AML-193 (cell line): ENCODE measurements at places on chromosomes 11 and 22.

GRCh38 chr22:46104170-46104880, 46.0 kb upstream of the PPARA start:
- DNase-seq = no peak

GRCh38 chr11:84552791-84553190, 1074.4 kb downstream of the DLG2 start:
- no peak for DNase-seq

DNA sequence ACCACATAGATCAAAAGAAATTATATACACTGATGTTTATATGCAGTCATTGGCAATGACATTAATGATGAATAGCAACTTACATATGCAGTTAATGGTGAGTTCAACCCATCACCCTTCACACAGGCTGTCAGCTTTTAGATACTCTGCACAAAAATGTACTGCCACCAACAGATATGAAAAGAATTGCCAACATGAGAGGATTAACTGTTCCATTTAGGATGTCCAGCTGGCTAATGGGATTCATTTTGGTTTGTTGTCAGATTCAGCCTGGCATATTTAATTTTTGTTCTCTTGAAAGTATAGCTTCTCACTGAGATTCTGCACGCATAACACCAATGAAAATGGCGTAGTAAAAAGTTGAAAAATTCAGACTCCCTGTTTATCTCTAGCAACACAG, 554.0 kb upstream of the ARHGAP42 start:
- DNase-seq = no peak

DNA sequence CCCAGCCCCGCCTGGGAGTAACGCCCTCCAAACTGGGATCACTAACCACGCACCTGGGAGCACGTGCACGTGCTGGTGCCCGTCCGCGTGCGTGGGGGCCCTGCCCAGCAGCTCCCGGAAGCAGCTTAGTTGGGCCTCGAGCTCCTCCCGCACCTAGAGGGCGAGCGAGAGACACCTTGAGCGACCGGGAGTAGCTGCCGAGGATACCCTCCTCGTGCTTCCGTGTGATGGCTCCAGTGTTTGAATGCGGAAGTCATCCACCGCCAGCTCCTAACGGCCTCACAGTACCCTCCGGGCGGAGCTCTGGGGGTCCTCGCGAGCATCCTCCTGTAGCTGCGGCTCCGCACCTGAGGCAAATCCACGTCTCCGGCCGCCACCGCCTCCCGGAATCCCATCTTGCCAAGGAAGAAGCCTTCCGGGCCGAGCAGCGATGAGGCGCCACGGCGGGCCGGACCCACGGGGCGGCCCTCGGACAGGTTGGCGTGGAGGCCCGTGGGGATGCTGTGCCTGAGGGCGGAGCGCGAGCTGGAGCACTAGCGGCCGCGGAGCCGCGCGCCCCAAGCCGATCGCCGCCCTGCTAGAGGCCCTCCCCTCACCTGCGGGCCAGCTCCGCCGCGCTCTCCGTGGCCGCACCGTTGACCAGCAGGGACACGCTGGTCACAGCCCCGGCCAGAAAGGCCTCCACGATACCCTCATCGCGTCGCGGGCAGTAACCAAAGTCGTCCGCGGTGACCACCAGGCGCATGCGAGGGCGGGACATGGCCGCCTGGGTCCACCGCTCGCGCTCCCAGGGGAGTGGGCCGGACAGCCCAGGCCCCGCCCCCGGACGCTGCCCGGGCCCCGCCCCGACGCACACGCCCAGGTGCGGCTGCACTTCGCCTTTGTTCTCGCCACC, at the start of gene YDJC:
Gene YDJC (minus strand): TSS at position 768 of the 895 bp plus-strand sequence. CDS start 8 bp downstream, at position 760.
- peak; percentile 87 for DNase-seq

DNA sequence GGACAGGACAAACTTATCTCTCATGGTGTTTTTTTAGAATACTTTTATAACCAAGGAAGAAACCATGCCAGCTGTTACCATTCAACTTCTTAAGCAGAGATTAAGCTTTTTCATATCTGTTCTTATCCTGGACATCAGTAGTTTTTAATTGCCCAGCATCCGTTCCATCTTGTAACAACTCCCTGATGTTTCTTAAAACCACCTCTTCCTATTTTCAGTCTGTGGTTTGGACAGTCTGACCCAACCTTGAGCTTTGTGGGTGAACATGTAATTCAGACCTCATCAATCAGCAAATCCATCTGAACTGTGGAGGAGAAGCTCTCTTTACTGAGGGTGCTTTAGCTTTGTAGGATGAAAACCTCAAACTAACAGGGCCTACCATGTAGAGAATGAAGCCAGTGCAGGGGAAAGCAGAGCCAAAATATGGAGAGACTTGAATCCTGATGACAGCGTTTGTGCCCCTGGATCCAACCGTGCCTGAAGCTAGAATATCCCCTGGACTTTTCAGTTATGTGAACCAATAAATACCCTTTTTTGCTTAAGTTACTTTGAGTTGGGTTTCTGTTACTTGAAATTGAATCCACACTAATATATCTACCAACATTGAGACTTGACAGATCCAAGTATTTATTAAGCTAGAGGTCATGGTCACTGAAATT, 9.4 kb downstream of the TUG1 start:
- DNase-seq = peak; percentile 87

GRCh38 chr11:72743321-72744221, 8.6 kb downstream of the ARAP1 start:
- no peak for DNase-seq

DNA sequence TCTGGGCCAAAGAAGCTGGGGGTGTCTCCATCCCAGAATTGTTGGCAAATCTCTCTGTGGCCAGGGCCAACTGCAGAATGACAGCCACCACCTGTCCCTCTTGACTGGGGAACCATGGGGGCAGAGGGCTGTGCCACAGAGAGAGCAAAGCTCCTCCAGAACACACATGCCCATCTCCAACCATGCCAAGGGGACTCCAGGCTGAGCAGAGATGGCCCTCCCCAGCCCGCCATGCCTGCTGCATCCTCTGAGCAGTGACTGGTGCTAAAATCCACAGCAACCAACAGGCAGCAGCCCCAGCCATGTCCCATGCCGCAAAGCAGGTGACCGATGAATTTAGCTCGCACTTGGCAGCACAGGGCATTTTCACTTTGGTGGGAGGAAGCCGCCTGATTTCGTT, 45.0 kb downstream of the LARGE1 start:
- DNase-seq = no peak

DNA sequence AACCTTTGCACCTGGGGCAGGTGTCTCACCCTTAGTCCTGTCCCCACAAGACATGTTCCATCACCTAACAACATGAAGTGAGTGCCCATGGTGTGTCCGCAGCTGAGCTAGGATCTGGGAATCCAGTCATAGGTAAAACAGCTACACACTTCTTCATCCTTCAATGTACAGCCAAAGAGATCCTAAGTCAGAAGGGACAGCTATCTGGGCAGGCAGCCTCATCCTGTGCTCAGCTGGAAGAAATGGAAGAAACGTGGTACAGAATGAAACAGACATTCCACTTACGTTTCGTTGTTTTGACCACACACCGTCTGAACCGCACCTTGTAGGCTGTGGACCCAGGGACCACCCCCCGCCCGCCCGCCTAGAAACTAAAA, 30.8 kb downstream of the PDGFB start:
- no peak for DNase-seq

GRCh38 chr11:126754591-126755426, 245.8 kb downstream of the KIRREL3 start:
- no peak for DNase-seq

DNA sequence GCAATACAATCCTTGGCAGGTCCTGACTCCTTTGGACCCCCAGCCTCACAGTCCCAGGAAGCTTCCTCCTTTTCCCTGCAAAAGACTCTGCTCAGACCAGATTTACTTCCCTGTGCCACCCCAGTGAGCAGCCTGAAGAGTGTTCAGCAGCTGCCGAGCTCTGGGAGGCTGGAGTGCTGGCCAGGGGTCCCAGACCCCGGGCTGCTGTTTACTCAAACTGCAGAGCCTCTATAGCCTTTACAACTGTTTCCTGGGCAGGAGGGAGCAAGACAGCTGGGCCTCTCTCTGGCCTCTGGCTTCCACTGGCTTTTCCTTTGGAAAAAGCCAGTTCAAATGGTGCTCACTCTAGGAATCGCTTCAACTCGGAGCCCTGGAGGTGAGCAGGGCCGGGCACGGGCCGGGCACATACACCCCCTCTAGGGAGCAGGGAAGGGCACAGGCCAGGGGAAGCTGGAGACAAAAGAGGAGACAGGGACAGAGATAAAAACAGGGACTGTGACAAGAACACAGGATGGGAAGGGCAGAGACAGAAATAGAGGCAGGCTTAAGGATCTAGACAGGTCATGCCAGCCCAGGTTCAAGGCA, 932 bp downstream of the IRAG1 start:
- DNase-seq = no peak
